ENCODE measurements at places on chromosomes 5 and 9. TPM values are rescaled to one million over a fixed set of nuclear protein-coding genes. Genes with fewer than 3 reads are reported as not detected.

Gene GABRA1
- polyA plus RNA-seq, result 0.60 TPM

Gene S100Z
- 0.60 TPM for polyA plus RNA-seq

Gene SEMA4D
- polyA plus RNA-seq, result 24.8 TPM

GRCh38 chr5:9544502-9545135 lies 1.3 kb downstream of the SEMA5A start:
- peak; percentile 84 for DNase-seq

DNA sequence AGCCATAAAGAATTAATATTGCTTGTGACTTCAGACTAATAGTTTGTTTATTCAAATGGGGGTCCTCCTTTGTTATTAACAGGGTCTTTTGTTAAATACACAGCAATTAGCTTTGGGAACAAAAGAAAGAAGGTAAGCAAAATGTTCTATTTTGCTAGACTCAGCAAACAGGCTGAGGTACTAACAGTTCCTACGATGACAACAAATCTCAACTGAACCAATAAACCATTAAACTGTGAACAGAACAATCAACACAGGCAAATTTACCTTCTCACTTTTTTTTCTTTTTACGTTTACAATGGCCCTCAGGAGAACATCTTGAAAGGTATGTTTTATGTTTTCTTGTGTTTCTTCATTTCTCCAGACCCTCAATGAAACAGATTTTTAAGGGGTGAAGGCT lies 207.2 kb downstream of the NFIB start:
- DNase-seq, result no peak
